ENCODE measurements at places on chromosomes 3 and 15.

DNA sequence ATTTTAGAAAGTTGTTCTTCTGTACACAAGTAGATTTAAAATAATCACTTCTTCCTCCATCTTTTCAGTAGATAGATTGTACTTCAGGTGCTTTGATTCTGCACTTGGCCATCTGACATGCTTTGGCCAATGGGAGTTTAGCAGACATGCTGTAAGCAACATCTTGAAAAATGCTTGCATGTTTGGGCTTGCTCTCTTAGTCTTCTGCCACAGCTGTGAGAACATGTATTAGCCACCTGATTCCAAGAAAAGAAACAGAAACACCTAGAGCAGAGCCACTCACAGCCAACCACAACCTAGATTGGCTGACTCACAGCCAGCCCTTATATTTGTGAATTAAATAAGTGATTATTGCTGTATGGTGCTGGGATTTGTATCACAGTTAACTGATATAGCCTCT, 70.2 kb upstream of the GADL1 start:
- no peak for DNase-seq

DNA sequence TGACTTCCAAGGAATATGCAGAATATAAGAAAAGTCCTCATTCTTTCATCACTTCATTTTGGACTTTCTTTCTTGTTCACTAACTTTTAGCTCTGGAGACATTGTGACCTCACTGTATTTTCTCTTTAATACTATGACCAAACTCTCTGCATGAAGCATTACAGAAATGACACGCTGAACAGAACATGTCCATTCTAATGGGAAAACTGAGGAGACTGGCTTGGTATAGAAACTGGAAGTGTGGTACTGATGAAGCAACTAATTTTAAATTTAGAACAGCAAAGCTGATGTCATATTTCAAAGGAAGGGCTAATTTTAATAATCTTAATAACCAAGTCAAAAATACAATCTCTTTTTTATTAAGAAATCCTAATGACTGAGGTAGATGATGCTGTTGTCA, 4.7 kb downstream of the DPH3 start:
- no peak for DNase-seq

GRCh38 chr3:50417637-50418033, 58.3 kb upstream of the TMEM115 start:
- DNase-seq: no peak

- no peak for DNase-seq
Measured at GRCh38 chr3:129036222-129037092, 24.1 kb upstream of the GP9 start.
